ENCODE measurements at places on chromosomes 2 and 18.

DNA sequence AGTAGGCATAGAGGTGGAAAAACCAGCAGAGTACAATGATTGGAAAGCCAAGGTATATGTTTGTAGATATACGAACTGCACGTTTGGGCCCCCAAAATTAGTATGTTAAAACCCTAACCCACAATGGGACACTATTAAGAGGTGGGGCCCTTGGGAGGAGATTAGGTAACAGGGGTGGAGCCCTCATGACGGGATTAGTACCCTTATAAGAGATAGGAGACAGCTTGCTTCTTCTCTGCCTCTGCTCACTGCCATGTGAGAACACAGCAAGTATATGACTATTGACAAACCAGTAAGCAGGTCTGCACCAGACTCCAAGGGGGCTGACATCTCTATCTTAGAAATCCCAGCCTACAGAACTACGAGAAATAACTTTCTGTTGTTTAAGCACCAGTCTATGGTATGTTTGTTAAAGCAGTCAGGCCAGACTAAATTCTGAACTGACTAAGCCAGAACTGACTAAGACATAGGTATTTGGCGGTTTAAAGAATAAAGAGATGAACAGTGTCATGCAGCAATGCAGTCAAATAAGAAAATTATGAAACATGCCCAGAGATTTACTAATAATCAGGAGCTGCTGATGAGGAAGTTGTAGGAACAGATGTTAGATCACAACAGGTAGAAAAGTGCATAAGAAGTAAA lies 182.9 kb downstream of the DYM start:
- peak; percentile 9 for DNase-seq

DNA sequence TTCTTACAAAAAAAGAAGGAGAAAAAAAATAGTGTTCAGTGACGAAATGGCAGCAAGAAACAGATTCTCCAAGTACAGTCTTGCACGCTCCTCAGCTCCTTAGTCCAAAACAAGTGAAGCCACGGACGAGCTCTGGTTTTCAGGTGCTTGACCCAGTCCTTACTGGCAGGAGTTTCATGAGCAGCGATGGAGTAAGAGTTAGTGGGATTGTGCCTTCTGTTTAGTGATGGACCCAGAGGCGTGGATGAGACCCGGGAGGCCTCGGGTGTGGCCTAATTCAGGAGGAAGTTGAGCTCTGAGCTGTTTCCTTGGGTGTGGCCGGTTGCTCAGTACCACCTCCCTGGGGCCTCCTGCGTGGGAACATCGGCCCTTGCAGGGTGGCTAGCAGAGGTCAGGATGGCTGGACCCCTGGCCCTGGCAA lies 52.0 kb downstream of the KIF5C start:
- DNase-seq: no peak

- no peak for DNase-seq
Observed at GRCh38 chr2:224870341-224870740, 154.2 kb upstream of the CCDC195 start.

- DNase-seq: no peak
Observed at GRCh38 chr2:99672766-99673350, 183.0 kb upstream of the REV1 start.

- DNase-seq: no peak
Observed at GRCh38 chr2:68911246-68911645, 40.0 kb upstream of the BMP10 start.

- no peak for DNase-seq
Observed at GRCh38 chr2:241224018-241224850, 35.8 kb downstream of the ANO7 start.

DNA sequence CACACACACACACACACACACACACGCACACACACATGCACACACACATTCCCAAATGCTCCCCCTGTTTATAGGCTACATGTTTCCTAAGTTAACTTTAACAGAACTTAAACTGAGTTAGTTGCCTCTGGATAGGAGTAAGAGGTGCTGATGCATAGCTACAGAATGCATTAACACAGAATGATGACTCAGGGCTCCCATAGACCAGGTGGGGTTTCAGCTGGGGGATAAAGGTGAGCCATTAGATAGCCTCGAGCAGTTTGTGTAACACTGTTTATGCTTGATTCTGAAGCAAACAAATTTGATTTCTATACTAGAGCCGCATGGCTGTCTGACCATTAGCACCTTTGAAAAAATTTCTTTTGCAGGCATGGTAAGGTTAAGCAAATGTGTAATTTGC lies 741.0 kb downstream of the PLCL1 start:
- DNase-seq: no peak

- DNase-seq: no peak
Observed at GRCh38 chr2:60303680-60304079, 249.8 kb downstream of the BCL11A start.

- no peak for DNase-seq
Observed at GRCh38 chr18:11147962-11148679, 1.2 kb downstream of the PIEZO2 start.

GRCh38 chr2:236606023-236606422 lies 36.4 kb downstream of the ACKR3 start:
- DNase-seq: no peak

DNA sequence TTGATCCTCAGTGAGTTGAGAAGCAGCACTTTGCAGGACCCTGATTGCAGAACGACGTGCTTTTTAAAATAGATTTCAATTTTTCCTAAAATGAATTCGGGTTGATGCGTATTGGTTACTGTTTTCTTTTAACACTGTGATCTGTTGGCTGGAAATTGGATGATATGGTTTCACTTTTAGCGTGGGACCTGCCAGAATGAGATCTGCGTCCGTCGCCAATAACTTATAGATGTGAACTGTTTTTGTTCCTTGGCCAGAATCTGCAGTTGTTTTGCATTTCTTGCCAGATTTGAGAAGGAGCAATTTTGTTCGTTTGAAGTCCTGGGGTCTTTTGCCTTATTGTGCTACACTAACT lies 703 bp downstream of the UGGT1 start:
- DNase-seq: no peak

GRCh38 chr2:11711751-11712150 lies 34.7 kb upstream of the LPIN1 start:
- no peak for DNase-seq

- no peak for DNase-seq
Observed at GRCh38 chr18:10997885-10998284, 151.5 kb downstream of the PIEZO2 start.

DNA sequence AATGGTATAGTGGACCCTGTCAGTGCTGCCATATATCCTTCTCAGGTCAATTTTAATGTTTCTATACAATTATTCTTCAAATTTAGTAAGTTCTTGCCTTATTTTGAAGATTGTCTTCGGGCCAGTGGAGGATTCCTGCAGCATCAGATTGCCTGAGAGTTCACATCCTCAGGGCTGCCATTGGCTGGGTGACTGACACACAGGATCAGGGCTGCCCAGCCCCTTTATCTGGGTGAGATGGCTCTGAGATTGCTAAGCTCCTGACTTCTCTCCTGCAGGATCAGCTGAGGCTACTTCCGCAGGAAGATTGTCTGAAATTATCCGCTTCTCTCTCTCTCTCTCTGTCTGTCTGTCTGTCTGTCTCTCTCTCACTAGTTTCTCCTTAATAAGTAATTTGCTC lies 567.4 kb downstream of the TSN start:
- no peak for DNase-seq

DNA sequence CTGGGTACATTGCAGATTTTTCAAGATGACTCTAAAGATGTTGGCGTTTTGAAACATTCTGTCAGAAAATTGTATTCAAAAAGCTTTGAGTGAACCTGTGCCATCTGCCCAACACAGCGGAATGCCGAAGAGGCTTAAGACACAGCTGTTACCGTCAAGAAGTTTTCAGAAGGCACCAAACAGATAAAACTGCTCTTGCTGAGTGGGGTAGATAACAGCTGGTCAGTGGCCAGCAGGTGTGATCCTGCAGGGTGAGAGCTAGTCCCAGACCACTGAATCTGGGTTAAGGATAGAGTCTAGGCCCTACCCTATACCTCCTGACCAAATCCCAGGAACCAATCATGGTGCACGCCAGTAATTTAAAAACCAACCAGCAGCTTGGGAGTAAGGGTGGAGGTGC lies 60.5 kb upstream of the B3GNT7 start:
- no peak for DNase-seq

- DNase-seq: no peak
Observed at GRCh38 chr18:62631173-62631572, 84.2 kb upstream of the PHLPP1 start.

DNA sequence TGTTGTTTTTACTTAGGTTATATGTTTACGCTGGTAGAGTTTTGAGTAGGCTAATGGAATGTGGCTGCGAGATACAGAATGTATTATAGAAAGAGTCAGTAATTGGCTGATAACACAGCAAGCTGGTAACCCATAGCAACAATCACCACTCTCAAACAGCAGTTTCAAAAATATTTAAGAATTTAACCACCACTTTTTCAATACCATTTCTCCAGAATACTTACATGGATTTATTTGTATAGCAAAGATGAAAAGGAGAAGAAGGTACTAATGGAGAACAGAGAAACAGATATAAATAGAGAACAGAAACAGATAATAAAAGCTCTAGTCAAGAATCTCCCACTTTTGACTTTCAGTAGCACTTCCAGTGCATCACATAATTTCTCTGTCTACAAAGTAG lies 188.3 kb upstream of the SLC39A10 start:
- no peak for DNase-seq

GRCh38 chr2:145561152-145561551 lies 1041.2 kb upstream of the ZEB2 start:
- DNase-seq: no peak

- DNase-seq: no peak
Observed at GRCh38 chr2:200602584-200602983, 16.8 kb downstream of the AOX1 start.

DNA sequence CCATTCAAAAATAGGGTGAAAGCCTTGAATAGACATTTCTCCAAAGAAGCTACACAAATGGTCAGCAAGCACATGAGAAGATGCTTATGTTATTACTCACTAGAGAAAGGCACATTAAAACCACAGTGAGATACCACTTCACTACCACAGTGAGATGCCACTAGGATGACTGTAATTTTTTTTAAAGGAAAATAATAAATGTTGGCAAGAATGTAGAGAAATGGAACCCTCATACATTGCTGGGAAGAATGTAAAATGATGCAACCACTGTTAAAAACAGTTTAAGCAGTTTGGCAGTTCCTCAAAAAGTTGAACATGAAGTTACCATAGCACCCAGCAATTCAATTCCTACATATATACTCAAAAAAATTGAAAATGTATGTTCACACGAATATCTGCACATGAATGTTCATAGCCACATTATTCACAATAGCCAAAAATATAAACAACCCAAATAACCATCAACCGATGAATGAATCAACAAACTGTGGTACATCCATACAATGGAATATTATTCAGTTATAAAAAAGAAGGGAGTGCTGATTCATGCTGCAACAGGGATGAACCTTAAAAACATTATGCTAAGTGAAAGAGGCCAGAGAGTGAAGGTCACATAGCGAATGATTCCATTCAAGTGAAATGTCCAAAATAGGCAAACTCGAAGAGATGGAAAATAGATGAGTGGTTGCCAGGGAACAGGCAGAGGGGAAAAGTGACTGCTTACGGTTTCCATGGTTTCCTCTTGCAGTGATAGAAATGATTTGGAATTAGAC lies 156.2 kb upstream of the NDUFV2 start:
- peak; percentile 95 for DNase-seq

DNA sequence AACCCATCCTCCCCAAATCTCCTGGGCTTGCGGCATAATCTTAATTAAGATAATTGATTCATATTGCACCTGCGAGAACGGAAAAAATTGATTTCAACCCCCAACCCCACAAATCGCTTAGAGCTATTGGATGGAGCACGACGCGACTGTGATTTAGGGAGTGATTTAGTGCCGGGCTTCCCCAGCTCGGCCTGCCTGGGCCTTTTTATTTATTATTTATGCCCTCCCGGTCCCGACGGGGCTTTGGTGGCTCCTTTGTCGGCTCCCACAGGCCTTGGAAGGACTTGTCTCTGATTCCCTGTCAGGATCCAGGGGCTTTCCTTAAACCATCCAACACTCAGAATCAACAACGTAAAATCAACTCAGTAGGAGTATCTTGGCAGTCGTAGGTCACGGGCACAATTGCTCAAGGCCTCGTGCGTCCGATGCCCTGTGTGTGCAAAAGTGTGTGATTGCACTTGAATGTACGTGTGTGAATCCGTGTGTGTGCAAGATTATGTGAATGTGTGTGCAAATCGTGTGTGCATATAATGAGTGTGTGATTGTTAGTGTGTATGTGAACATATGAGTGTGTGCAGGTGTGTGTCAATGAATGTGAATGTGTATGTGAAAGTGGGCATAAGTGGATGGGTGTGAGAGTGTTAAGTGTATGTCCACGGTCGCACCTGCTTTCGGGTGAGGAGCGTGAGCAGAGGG lies 4.3 kb upstream of the NEUROD1 start:
- no peak for DNase-seq

DNA sequence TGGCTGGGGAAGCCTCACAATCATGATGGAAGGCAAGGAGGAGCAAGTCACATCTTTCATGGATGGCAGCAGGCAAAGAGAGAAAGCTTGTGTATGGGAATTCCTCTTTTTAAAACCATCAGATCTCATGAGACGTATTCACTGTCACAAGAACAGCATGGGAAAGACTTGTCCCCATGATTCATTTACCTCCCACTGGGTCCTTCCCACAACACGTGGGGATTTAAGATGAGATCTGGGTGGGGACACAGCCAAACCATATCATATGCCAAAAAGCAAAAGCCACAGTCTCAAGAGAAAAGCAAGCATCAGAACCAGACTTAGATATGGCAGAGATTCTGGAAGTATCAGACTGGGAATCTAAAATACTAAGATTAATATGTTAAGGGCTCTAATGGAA lies 30.0 kb upstream of the SCRN3 start:
- DNase-seq: peak; percentile 70

DNA sequence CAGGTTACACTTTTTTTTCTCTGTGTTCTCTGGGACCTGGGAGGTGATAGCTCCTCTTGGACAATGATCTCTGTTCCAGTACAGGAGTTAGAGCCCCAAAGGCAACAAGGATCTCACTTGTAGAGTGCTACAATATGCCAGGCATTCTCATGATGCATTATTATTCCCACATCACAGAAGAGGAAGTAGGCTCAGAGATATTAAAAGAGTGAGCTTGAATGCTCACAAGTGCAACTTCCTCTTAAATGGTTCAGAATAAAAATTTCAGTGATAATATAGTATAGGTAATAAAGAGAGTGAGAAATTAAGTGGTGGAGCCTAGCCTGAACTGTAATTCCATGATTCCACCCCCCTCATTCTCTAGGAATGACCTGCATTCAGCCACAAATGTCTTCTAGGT lies 21.4 kb downstream of the POLE4 start:
- no peak for DNase-seq

- DNase-seq: no peak
Observed at GRCh38 chr2:60891180-60891579, 9.8 kb downstream of the REL start.

GRCh38 chr2:238027058-238027457 lies 33.7 kb upstream of the SCLY start:
- no peak for DNase-seq

GRCh38 chr2:64537991-64538390 lies 13.9 kb downstream of the AFTPH start:
- DNase-seq: no peak

GRCh38 chr2:191840921-191841320 lies 6.0 kb downstream of the CAVIN2 start:
- DNase-seq: no peak

- no peak for DNase-seq
Observed at GRCh38 chr2:64581777-64582539, 57.8 kb downstream of the AFTPH start.
